ENCODE measurements at places on chromosomes 6 and 20. TPM values are rescaled to one million over a fixed set of nuclear protein-coding genes. Genes with fewer than 3 reads are reported as not detected.

SYCP2L gene
- not detected for polyA plus RNA-seq

FOXA2 gene
- polyA plus RNA-seq: 11.6 TPM

SPINT3 gene
- polyA plus RNA-seq: not detected

PPIL4 gene
- polyA plus RNA-seq: 7.5 TPM

SSTR4 gene
- polyA plus RNA-seq: not detected

RAB44 gene
- polyA plus RNA-seq: 0.02 TPM

VIP gene
- 0.71 TPM for polyA plus RNA-seq

RSPH4A gene
- 0.06 TPM for polyA plus RNA-seq

RIPPLY2 gene
- not detected for polyA plus RNA-seq

RAD21L1 gene
- polyA plus RNA-seq: not detected

NKX2-2 gene
- not detected for polyA plus RNA-seq

PRR18 gene
- 0.29 TPM for polyA plus RNA-seq

OR2J3 gene
- not detected for polyA plus RNA-seq

PLTP gene
- polyA plus RNA-seq: 54.9 TPM
